ENCODE measurements at places on chromosomes 3 and 15. TPM values are rescaled to one million over a fixed set of nuclear protein-coding genes. Genes with fewer than 3 reads are reported as not detected.

FEZF2 gene
- total RNA-seq = not detected

DNA sequence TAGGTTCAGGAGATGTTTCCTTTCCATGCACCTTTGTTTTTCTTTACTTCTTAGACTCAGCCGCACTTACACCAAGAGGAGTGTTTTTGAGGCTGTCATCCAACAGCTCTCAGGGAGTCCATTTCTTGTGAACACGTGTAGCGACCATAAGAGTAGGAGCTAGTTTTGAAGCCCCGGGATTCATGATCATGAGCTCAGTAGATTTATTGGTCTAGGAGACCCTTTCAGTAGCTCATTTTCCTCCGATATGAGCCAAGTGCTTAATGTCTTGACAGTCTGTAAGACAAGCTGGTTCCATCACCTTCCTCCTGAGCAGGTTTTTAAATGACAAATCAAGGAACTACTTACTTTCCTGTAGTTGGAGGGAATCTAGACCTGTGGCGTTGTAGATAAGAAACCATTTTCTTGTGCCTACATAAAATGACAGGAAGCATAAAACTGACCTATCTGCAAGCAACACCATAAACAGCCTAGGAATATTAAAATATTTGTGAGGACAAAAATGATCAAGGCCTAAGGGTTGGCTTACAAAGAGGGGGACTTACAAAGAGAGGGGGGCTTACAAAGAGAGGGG is 172.6 kb upstream of the BHLHE40 start:
- DNase-seq = no peak

- no peak for DNase-seq
Measured at GRCh38 chr15:36947035-36947719, 153.2 kb downstream of the MEIS2 start.

GRCh38 chr3:46660003-46660402 is 33.5 kb downstream of the ALS2CL start:
- peak; percentile 72 for DNase-seq

- no peak for DNase-seq
Measured at GRCh38 chr3:142355692-142356091, 92.1 kb downstream of the XRN1 start.

DNA sequence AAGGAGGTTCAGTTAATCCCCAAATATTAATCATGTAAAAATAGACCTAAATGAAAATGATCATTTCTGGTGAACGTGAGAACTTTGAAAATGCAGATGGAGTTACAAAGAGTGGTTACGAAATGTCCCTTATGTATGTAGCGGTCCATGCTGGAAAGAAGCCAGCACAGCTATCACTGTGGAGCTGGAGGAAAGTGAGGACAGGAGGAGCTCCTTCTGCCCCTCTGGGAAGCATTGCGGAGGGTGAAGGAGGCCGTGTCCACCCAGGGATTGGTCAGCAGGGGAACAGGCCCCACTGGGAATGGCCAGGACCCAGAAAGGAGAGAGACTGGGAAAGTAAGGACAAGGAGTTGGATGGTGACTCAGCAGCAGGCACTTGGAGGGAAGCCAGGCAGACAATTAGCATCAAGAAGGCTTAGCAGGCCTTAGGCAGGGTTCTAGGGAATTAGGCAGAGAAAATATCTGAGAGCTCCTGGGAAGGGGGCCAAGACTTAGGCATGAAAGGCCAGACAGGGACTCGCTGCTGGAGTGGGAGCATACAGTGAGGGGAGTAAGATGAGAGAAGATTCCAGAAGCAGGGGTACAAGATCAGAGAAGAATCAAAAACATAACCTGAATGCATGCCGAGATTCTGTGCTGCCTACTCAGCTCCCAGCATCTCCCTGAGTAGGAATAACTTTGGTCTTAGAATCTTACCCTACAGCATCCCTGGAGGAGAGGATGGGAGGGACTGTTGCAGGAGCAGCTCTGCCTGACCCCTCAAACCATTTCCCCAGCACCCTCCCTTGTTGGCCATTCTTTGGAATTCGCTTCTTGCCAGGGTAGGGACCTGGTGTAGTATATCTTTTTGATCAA is 171.0 kb upstream of the UMPS start:
- peak; percentile 88 for DNase-seq

SGO1 gene
- 0.32 TPM for total RNA-seq
